ENCODE measurements at places on chromosomes 4 and X.
A peak's percentile ranks its signal among the peaks of the same experiment; 100 is the strongest.

DNA sequence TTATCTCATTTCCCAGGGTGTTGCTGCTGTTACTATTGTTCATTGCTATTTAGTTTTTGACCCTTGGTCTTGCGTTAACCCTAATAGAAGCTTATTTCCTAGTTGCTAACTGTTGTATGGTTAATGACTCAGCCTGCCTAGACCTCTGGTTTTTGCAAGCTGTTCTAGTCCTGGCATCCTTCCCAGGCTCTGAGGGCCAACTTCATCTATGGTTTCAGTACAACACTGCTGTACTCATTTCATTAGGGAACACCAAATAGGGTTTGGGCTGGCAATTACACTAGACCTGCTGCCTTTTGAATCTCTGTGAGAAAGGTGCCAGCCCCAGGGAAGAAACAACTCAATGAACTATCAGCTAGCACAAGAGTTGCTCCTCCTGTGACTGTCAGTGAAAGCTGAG lies 59.6 kb downstream of the DCX start:
- no peak for DNase-seq

GRCh38 chrX:15761564-15762191 lies 23.6 kb downstream of the CA5B start:
- no peak for DNase-seq

DNA sequence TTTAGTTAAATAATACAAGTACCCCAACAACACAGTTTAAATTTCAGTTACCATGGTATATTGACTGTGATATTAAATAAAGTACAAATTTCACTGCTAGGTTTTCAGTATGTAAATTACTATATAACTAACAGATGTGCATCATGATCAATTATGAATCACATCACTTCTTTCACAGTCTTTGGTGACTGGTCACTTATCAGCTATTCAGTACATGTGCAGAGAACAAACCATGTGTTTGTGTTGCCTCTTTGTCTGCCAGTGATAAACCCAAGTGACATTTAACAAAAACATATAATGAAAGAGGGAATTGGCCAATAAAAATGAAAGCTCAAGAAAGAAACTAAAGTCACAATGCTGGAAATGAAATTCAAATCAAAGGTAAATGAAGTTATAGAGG lies 249.3 kb downstream of the CHIC1 start:
- DNase-seq: no peak

DNA sequence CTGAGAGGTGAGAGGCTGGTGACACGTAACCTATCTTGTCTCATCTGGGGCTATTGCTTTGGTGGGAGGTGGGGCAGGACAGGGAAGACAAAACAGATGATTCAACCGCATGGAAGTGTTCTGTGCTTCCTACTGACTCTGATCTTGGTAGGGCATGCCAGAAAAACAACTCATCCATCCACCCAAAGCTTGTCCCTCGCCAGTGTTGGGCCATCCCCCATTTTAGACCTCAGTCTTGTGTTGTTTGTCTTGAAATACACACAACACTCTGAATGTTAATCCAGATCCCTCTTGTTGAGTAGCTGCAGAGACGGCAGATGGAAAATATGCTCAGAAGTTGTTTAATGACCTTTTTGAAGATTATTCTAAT lies 377 bp downstream of the CHRNA9 start:
- DNase-seq: no peak

- DNase-seq: no peak
These were observed 180.5 kb upstream of the ARX start for GRCh38 chrX:25196221-25196620.

DNA sequence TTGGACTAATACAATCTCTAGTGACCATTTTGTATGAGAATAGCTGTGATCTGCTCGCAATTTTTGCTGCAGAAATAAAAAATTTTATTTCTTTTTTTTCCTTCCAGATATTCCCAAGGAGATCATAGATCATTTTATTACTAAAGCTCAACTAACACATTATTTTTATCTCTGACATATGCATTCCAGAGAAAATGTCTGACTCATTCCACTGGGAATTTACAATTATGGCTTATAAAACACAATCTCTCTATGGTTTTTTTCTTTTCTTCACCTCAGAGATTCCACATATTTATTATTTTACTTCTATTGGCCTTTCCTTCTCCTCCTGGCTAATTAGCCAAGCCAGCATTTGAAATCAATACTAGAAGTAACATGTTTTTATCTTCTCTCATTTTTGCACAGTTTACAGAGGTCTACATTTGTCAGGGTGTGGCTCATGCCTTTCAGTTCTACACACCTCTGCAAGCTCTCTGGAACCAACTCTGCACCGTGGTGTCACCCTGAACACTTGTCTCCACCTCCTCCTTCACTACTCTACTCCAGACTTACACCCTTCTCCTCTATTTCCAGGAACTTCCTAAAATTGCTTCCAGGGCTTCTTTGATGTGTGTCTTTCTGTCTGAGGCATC lies 59.8 kb upstream of the GPM6A start:
- DNase-seq: no peak

- no peak for DNase-seq
These were observed 85.6 kb upstream of the KIT start for GRCh38 chr4:54572152-54572542.

GRCh38 chr4:1987296-1987695 lies 21.5 kb downstream of the NELFA start:
- DNase-seq: no peak

GRCh38 chrX:46624090-46624786 lies 50.7 kb downstream of the CHST7 start:
- no peak for DNase-seq

GRCh38 chr4:76539979-76540378 lies 105.0 kb downstream of the SHROOM3 start:
- DNase-seq: no peak

- DNase-seq: no peak
These were observed 189.1 kb upstream of the ADGRL3 start for GRCh38 chr4:61011051-61011450.

- DNase-seq: no peak
These were observed 134.2 kb downstream of the SPOCK3 start for GRCh38 chr4:167100120-167100519.

- no peak for DNase-seq
These were observed 247.3 kb downstream of the GPAT3 start for GRCh38 chr4:83783215-83783614.

DNA sequence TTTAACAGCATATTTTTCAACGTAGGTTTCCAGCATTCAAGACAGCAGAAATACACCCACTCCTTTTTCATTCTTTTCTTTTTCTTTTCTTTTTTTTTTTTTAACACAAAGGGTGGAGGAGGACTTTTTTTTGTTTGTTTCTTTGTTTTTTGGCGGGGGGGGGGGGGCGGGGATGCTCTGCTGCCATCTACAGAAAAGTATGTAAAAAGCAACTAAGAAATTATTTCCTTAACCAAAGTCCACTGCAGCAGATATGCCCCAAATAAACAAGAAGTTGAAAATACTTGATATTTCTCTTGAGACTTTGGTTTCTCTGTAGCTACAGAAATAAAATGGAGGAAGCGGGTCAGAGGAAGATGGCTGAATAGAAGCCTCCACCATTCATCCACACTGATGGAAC lies 63.2 kb upstream of the PBDC1 start:
- no peak for DNase-seq

DNA sequence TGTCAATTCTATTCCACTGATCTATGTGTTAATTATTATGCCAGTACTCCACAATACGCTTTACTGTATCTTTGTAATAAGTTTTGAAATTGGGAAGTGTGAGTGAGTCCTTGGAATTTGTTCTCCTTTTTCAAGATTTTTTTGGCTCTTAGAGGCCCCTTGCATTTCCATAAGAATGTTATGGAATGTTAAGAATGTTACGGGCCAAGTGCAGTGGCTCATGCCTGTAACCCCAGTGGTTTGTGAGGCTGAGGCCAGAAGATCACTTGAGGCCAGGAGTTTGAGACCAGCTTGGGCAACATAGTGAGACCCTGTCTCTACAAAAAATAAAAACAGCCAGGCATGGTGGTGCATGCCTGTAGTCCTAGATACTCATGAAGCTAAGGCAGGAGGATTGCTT lies 167.6 kb upstream of the CXorf66 start:
- DNase-seq: no peak

- DNase-seq: no peak
These were observed 47.4 kb upstream of the PHOX2B start for GRCh38 chr4:41795796-41796385.

DNA sequence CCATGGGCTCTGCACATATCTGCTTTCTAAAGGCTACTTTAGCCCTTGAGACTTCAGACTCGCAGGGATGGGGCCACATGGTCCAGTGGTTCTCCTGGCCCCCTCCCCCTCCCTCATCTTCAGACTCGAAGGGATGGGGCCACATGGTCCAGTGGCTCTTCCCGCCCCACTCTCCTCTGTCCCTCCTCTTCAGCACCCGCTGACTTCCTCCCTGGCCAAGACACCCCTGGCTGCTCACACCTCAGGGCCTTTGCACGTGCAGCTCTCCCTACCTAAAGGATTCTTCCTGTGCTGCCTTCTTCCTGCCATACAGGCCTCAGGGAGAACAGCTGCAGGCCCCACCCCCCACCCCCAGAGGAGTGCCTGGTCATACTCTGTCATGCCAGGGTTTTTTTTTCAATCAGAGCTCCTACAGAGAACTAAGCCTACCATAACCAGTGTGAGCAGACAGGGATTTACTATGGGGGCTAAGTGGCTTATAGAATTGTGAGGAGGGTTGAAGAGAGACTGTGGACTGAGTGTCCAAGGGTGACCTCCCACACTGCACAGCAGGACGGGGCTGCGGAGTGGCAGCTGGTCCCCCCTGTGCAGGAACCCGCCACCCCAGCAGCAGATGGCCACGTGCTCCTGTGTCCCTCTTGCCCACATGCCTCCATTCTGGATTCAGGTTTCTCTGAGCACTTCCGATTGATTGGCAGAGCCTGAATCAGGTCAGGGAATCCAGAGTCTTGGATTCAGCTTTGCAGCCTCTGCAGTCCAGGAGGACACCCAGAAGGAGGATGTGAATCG lies 6.1 kb upstream of the SPON2 start:
- DNase-seq: no peak

GRCh38 chr4:150679018-150679764 lies 97.2 kb downstream of the MAB21L2 start:
- DNase-seq: no peak

DNA sequence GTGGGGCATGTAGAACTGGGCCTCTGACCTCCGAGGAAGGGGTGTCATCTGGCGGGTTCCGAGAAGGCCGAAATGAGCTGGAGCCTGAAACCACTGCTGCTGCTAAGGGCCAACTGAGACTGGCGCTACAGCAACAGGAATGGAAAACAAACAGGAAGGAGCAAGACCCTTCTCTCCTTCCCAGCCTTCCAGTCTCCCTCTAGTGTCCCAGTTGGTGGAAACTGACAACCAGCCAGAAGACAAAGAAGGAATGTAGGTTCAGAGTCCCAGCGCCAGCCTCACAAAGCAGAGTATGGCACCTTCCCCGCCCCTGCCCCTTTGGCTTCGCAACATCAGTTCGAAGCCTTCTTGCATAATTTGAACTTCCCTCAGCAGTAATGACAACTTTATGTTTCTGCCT lies 24.4 kb upstream of the PDZD4 start:
- no peak for DNase-seq

DNA sequence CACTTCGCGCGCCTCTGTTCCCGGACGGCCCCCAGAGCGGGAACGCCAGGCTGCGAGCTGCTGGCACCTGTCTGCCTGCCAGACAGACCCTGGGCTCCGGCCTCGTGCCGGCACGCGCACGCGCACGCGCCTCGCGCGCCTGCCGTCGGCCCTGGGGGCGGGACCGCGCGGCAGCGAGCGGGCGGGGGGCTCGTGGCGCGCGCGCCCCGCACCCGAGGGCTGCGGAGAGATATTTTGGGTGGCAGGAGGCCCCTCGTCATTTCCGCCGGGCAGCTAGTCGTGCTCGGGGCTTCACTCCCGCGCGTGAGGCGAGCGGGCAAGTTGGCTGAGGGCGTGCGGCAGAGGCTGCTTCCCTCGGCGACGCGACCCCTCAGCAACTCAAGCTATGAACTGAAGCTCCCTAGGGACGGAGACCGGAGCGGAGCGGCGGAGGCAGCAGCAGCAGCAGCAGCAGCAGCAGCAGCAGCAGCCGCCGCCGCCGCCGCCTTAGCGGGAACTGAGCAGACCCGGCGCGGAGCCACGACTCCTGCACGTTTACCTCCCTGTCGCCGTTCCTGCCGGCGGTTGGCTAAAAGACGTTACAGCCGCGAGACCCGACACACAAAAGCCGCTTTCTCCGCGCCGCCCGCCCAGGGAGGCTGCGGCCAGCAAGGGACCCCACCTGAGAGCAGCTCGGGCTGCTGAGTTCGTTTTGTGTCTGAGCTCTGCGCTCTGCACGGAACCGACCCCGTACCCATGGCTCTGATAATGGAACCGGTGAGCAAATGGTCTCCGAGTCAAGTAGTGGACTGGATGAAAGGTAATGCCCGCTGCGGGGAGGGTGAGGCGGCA lies at the start of gene CNKSR2:
Gene CNKSR2, plus strand, starts transcription at position 256 of the 831 bp plus-strand sequence. Its CDS starts 480 bp downstream, at position 736.
- peak; percentile 36 for DNase-seq

DNA sequence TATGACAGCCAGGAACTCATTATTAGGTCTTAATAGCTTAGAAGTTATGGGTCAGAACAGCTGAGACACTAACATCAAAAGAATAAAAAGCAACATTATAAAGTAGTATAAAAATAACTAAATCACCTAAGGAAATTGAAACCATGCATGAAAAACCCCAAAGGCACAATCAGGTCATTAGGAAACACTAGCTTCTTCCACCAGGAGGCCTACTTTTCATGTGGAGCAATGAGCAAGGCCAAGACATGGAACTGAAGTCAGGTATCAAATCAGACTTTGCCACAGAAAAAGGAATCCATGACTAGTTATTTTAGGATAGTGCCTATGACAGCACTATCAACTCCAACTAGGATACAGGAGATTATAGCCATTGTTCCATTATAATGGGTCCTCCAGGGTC lies 7.9 kb downstream of the HUWE1 start:
- DNase-seq: no peak

DNA sequence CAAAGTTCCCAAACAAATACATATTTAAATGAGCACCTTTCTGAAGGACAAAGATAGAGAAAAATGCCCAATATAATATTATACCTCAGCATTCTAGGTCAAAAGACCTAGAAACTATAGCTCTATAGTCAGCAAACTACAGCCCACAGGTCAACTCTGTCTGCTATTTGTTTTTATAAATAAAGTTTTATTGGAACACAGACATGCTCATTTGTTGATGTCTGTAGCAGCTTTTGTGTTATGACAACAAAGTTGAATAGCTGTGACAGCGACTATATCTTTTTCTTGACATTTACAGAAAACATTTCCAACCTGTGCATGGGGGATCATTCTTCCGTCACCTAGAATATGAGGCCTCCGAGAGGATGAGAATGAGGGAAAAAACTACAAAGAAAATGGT lies 48.7 kb upstream of the WDR19 start:
- DNase-seq: no peak

GRCh38 chr4:19051831-19052230 lies 1030.3 kb upstream of the LCORL start:
- no peak for DNase-seq

Data from stimulated activated CD8-positive, alpha-beta memory T cell treated with anti-CD3 and anti-CD28 coated beads, Interleukin-7, amount 100 ng/mL, for 1 hour (primary cell).